ENCODE measurements at places on chromosomes 7 and 10. TPM values are rescaled to one million over a fixed set of nuclear protein-coding genes. Genes with fewer than 3 reads are reported as not detected.

DNA sequence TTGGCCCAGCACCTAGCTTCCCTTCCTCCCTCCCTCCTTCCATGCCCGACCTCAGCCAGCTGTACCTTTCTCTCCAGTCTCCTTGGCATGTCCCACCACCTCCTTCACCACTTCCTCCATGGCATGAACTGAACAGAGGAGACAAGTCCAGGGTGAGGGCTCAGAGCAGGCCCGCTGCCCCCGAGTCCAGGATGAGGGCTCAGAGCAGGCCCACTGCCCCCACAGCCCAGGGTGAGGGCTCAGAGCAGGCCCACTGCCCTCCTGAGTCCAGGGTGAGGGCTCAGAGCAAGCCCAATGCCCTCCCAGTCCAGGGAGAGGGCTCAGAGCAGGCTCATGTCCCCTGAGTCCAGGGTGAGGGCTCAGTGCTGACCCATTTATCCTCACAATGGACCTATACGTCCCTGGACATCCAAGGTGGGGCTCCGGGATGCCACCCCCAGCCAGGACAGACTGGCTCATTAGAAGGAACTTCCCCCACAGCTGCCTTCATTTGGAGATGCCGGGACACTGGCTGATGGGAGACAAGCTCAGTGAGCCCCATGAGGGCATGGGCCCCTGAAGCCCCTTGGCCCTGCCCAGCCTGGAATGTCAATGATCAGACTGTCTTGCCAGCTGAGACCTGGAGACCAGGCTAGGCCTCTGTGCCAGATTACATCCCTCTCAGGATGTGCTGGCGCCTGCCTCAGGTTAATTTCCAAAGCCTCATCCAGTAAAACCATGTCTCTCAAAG is 30.0 kb downstream of the AGAP4 start:
- DNase-seq = no peak
- H3K4me3 ChIP-seq = no peak overlapping the region
- H3K27me3 ChIP-seq = no peaks in the 10 kb centered on the region
- no peak overlapping the region for H3K27ac ChIP-seq

DNA sequence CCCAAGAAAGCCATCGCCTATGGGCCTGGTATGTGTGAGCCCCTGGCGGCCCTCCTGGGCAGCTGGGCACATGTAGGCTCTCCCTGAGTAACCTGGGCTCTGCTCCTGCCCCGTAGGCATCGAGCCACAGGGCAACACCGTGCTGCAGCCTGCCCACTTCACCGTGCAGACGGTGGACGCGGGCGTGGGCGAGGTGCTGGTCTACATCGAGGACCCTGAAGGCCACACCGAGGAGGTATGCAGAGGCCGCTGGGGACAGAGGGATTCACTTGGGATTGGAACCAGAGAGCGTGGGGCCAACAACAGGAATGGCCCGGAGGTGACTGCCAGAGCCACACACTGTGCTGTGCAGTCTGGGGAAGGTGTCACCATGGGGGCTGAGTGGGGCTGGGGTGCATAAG is 7.3 kb downstream of the FLNC start:
- no peaks in the 10 kb centered on the region for H3K36me3 ChIP-seq
- no peak overlapping the region for H3K4me3 ChIP-seq

DNA sequence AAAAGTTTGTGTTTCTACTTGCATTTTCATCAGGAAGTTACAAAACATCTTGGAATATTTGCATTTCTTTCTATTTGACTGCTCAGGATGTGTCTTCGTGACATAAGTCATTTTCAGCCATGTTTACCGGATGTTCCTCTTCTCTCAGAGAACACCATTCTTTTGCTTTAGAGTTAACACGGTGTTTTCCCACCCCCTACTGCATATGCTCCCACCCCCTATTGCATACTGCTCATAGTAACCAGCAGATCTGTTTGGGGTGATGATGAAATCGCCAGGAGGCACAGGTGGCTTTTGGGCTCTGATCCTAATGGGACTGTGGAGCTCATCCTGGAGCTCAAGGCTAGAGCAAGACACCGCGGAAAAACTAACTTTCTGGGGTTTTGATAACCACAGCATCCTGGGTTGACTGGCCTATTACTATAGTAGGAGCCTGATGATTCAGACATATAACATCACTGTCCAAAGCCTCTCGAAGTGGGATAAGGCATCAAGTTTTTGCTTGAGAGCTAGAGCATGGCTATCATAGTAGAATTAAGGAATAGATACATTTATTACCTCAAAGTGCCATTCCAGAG is 65.1 kb upstream of the BET1 start:
- H3K27ac ChIP-seq = no peak overlapping the region
- H3K4me1 ChIP-seq = no peaks in the 10 kb centered on the region
- no peaks in the 10 kb centered on the region for H3K27me3 ChIP-seq
- no peak overlapping the region for H3K4me3 ChIP-seq

- no peak for DNase-seq
- H3K27me3 ChIP-seq = no peaks in the 10 kb centered on the region
- no peaks in the 10 kb centered on the region for H3K4me1 ChIP-seq
- H3K27ac ChIP-seq = no peak overlapping the region
- no peaks in the 10 kb centered on the region for H3K36me3 ChIP-seq
- H3K4me3 ChIP-seq = no peak overlapping the region
Measured at GRCh38 chr7:27423290-27423689, 180.7 kb downstream of the EVX1 start.

DNA sequence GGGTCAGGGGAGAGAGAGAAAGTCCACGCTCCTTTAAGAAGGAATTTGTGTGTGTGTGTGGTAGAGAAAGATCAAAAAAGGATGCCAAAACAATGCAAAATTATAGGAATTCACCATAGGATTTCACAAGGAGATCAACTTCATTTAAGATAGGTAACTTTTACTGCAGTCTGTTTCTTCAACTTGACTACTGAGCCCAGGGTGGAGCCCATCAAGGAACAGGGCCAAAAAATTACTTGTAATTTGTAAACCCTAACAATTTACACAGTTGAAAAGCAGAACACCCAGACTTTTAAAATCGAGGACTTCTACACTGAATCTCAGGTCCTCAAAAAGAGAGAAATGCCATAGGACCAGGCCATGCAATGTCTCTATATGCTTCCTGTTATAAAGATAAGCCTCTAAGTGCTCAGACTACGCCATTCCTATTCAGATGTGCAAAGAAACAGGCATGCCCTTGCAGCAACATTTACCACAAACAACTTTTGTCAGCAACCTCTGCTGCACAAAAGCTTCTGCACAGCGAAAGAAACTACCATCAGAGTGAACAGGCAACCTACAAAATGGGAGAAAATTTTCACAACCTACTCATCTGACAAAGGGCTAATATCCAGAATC is 10.6 kb upstream of the GIMAP4 start:
- H3K4me3 ChIP-seq = no peak overlapping the region
- no peaks in the 10 kb centered on the region for H3K27me3 ChIP-seq
- no peaks in the 10 kb centered on the region for H3K36me3 ChIP-seq
- H3K4me1 ChIP-seq = no peaks in the 10 kb centered on the region
- no peak overlapping the region for H3K27ac ChIP-seq

DNA sequence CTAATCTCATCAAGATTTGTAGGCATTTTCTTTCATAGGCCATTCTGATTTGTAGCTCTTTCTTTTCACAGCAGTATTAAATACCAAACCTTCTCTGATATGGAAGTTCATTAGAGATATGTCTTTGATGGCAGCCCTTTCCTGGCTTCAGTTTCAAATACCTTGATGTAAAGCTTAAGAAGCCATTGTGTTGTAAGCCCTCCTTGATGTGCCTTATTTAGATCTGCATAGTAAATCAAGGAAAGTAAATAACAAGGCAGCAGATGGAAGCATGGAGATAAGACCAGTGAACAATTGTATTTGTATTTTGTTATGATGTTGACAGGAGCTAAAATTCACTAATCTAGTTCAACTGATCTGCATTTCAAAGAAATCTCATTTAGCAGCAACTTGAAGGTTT is 234.9 kb upstream of the PPP1R3A start:
- H3K27me3 ChIP-seq = no peaks in the 10 kb centered on the region
- no peaks in the 10 kb centered on the region for H3K4me1 ChIP-seq
- H3K4me3 ChIP-seq = no peak overlapping the region
- no peak overlapping the region for H3K27ac ChIP-seq
- H3K36me3 ChIP-seq = no peaks in the 10 kb centered on the region

- peak; percentile 62 for DNase-seq
- H3K4me1 ChIP-seq = peaks cover 10% of the 10 kb centered on the region
- H3K27ac ChIP-seq = no peak overlapping the region
- no peaks in the 10 kb centered on the region for H3K36me3 ChIP-seq
- H3K27me3 ChIP-seq = no peaks in the 10 kb centered on the region
Measured at GRCh38 chr7:141073173-141073640, 657 bp upstream of the TMEM178B start.

DNA sequence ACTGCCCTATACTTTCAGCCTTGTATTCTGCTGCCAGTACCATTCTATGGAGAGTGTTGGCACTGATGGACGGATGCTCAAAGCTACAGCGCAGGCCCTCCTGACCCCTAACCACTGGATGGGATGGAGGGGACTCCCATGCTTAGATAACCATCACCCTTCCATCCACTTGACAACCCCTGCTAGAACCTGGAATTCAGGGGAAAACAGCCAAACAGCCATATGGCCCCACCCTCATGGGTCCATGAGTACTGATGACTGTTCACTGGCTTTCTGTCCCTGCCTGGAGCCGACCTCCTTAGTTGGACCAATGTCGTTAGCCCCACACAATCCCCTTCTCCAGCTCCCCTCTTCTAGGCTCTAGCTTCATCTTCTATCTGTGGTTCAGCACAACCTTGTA is 16.2 kb downstream of the DUSP5 start:
- H3K36me3 ChIP-seq = no peaks in the 10 kb centered on the region
- no peak overlapping the region for H3K27ac ChIP-seq
- H3K27me3 ChIP-seq = no peaks in the 10 kb centered on the region
- no peaks in the 10 kb centered on the region for H3K4me1 ChIP-seq

- H3K4me1 ChIP-seq = peaks cover 19% of the 10 kb centered on the region
- no peak overlapping the region for H3K4me3 ChIP-seq
- no peaks in the 10 kb centered on the region for H3K36me3 ChIP-seq
- H3K27me3 ChIP-seq = no peaks in the 10 kb centered on the region
- H3K27ac ChIP-seq = no peak overlapping the region
Measured at GRCh38 chr10:125129076-125129458, 31.3 kb downstream of the CTBP2 start.

CALML3 gene
- total RNA-seq = 0.63 TPM

DNTT gene
- 0.31 TPM for total RNA-seq

FAM24B gene
- total RNA-seq = 18.3 TPM

DPY19L1 gene
- total RNA-seq = 53.4 TPM

MGAM2 gene
- 2.7 TPM for total RNA-seq

H2BK1 gene
- not detected for total RNA-seq

ADCYAP1R1 gene
- 4.3 TPM for total RNA-seq

Data from testis (tissue), 5 donors.